ENCODE measurements at places on chromosomes 13 and 19. TPM values are rescaled to one million over a fixed set of nuclear protein-coding genes. Genes with fewer than 3 reads are reported as not detected.

ANKLE1 gene
- total RNA-seq, result 4.6 TPM

DNA sequence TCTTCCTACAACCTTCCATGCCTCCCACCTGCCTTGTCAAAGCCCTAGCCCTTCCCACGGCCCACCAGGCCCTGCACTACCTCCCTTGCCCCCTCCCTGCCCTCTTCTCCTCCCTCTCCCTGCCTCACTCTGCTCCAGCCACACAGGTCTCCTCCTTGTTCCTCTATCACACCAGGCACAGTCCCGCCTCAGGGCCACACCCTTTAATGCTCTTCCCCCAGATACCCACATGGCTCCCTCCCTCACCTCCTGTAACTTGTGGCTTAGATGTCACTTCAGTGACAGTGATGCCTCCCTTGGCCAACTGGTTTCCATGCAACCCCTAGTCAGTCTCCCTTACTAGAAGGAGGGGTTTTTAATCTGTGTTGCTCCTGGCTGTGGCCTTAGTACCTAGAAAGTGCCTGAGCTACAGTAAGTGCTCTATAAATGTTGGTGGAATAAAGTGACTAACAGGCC, 1.3 kb downstream of the SIRT6 start:
- DNase-seq, result peak; percentile 38

- no peak for DNase-seq
Measured at GRCh38 chr13:97127842-97128241, 94.3 kb upstream of the MBNL2 start.

- no peak for DNase-seq
Measured at GRCh38 chr13:99258946-99259345, 767 bp upstream of the GPR18 start.

- no peak for DNase-seq
Measured at GRCh38 chr13:107365466-107366215, 797.7 kb upstream of the ARGLU1 start.

All from endodermal cell (in vitro differentiated cells).